Stimulated activated CD4-positive, alpha-beta T cell treated with anti-CD3 and anti-CD28 coated beads, Interleukin-4, amount 100 ng/mL, for 48 hours (primary cell): ENCODE measurements at places on chromosomes 11 and 22.

GRCh38 chr22:31926969-31927368, 17.4 kb upstream of the YWHAH start:
- no peak for DNase-seq

DNA sequence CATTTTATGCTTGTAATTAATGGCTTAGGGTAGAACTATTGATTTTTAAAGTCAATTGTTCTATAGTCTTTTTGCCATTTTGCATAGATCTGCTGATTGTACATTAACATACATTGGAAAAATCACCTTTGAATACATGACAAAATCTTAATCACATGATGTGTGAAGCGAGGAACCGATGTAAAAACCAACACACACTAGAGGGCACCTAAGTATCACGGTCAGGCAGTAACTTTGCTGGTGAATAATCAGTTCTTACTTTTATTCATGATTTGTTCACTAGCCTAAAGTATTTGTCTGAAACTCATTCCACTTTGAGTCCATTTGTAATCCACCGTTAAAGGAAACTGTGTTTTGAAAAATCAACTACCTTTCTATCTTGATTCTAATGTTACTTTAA, 28.2 kb downstream of the JHY start:
- DNase-seq = no peak

GRCh38 chr22:32335471-32335870, 22.2 kb upstream of the RFPL3 start:
- DNase-seq = no peak

DNA sequence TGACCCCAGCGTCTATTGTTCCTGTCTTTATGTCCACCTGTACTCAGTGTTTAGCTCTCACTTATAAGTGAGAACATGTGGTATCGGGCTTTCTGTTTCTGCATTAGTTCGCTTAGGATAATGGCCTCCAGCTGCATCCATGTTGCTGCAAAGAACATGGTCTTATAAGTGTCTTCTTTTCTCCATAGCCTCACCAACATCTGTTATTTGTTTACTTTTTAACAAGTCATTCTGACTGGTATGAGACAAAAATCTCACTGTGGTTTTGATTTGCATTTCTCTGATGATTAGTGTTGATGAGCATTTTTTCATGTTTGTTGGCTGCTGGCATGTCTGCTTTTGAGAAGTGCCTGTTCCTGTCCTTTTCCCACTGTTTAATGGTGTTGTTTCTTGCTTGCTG, 21.7 kb upstream of the SLN start:
- no peak for DNase-seq

- DNase-seq = no peak
These were observed 132.5 kb downstream of the ADAMTS15 start for GRCh38 chr11:130580891-130581492.

DNA sequence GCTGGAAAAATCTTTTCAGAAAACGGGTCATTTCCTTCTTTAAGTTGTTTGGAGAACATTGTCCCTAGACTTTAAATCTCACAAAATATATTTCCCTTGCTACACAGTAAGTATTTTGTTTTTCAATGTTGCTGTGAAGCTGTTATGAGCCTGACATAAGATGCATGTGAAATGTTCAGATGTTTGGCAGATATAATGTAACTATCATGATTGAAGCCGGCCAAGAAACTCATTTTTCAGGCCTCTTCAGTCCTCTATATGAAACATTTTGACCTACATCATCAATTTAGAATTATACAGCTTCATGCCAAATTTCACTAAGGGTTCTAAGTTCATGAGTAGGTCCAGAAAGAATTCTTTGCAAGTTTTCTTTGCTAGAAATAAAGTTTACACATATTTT, 133.8 kb downstream of the JRKL start:
- DNase-seq = no peak

GRCh38 chr11:118099838-118100556, 13.2 kb upstream of the SMIM35 start:
- no peak for DNase-seq

- DNase-seq = no peak
These were observed 134.3 kb upstream of the C11orf58 start for GRCh38 chr11:16603890-16604793.

DNA sequence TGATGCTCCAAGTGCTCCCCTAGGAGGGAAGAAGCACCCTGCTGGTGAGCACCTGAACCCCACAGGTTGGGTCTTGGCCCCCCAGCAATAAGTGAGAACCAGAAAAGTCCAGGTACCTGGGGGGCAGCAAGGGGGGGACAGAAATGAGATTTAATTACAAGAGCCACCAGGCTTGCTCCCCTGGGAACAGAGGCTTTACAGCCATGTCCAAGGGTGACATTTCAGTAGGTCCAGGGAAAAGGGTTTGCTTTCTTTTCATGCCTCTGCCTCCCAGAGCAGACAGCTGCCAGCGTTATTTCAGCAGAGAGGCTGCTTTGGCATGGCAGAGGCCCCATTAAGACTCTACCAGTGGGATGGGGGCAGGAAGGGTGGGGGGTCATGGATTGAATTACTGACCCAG, 437.7 kb downstream of the BUD13 start:
- DNase-seq = no peak

DNA sequence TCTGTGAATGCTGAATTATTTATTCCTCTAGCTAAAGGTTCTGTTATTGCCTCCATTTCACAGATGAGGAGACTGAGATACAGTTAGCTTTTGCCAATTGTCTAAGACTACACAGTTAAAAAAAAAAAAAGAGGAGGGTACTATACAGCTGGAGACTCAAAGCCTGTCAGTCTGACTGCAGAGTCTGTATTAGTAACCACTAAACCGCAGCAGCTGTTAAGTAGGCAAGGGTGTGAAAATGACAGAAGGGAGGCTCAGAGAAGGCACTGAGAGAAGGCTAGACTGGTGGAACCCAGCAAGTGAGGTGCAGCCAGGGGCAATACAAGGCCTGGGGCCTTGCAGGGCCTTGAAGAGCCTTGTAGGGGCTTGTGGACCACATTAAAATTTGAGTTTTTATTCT, 181.2 kb downstream of the CSNK2A3 start:
- no peak for DNase-seq

GRCh38 chr11:79546351-79546750, 105.5 kb upstream of the TENM4 start:
- DNase-seq = no peak
